Amniotic stem cell (primary cell): ENCODE measurements at places on chromosomes 3 and 15.

- no peak for DNase-seq
Observed at GRCh38 chr3:152271501-152272236, 2.9 kb downstream of the MBNL1 start.

GRCh38 chr15:32898414-32898813, 180.6 kb downstream of the GREM1 start:
- no peak for DNase-seq

- peak; percentile 80 for DNase-seq
Observed at GRCh38 chr3:72591522-72592421, 256.5 kb downstream of the SHQ1 start.

DNA sequence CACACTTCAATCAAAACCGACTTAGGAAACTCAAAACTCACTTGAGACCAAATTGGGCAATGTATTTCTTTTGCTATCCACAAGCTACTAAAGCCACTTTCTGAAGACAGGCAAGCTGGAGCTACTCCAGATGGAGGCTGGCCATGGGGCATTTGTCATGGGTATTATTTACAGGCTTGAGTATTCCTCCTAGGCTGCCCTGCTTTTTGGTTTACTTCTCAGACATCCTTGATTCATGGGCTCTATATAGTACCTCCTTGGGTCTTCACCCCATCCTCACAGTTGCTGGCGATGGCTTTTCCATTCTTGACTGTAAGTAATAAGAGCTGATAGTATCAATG, 18.6 kb upstream of the SYNM start:
- DNase-seq, result no peak

DNA sequence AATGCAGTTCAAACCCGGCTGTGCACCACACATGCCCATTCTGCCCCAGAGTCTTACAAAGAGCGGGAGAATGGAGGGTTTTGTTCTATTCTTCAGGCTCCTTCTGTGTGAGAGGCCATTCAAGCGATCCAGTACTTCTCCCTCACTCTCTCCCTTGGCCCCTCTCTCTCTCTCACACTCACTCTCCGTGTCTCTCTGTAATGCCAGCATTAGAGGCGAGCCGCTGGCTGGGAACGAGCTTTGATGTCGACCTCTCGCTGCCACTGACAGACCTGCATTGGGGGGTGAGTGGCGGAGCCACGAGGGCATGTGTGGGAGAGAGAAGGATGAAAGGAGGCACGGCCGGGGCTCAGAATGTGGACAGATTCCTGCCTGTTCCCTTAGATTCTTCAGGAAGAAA, 231.7 kb upstream of the ARRDC4 start:
- no peak for DNase-seq

DNA sequence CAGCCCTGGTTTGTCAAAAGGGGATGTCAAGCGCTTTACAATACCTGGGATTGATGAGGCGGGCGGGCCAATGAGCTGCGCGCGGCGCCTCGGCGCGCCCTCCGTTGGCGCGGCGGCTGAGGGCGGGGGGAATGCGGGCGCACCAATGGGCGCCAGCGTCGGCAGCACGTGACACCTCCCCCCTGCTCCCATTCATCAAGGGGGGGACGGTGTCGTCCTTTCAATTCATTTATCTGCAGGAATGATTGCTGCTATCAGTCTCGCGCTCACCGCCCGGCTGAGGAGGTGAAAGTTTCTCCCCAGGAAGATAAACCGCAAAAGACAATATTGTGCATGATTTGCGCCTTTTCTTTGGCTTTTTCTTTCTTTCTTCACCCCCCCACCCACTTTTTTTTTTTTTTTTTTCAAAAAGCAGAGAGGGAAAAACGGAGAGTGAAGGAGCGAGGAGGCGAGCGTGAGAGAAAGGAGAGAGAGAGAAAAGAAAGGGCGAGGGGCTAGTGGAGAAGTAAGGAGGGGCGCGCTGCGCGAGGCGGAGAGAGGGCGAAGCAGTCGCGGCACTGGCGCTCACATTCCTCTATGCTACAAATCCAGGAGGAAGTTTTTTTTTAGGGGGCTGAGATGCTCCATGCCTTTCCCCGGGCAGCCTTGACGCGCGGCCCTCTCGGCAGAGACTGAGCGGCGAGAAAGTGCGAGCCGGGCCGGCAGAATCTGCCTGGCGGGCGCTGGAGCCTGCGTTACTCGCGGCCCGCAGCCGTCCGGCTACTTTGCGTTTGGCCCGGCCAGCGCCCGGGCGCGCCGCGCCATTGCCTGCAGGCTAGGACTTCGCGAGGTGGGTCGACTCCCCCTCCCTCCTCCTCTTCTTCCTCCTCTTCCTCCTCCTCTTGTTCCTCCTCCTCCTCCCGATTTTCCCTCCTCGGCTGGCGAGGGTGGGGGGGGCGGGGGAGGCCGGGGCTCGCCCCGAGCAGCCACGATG, at the start of gene ZIC1:
TSS of gene ZIC1 (plus strand) at position 223 of the 973 bp plus-strand sequence. CDS start at position 971, 748 bp downstream.
- no peak for DNase-seq

DNA sequence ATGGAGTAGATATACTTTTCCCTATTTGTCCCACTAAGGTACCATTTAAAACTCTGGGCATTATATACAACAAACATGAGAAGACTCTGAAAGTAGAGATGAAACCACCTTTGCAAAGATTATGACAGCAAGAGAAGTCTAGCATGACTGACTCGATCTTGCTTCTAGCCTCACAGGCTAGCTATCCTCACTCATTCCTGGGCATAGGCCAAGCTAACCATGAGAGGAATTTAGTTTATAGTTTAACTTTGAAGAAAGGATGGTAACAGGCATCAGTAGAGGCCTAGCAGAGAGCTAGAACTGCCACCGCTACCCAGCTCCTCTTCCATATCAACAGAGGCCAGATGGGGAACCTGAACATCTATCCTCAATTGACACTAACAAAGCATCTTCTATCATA, 63.5 kb upstream of the FSIP1 start:
- DNase-seq, result no peak

- DNase-seq, result no peak
Observed at GRCh38 chr15:66131831-66132230, 121.7 kb downstream of the MEGF11 start.

DNA sequence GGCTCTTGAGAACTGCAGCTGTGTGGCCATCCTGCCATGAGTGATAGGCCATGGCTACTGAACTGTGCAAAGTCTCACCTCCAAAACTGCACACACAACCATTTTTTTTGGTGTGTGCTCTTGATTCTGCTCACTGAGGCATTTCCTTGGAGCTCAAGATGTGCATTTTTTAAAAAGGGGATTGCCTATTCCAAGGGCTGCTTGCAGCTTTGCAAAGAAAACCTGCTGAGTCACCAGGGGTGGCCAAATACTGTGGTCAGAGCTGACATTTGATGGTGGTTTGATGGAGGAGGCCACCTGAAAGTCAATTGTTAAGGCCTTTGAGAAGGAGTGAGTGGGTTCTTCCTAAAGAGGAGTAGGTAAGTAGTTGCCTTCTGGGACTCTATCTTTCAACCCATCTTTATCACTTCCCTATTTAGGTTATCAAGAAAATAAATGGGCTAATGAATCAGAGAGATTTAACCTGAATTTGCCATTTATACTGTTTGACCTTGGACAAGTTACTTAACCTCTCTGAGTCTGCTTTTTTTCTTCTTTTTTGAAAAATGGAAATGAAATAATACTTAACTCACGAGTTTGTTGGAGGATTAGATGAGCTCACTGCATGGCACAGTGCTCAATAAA, 87.9 kb downstream of the CHST2 start:
- DNase-seq, result peak; percentile 22

DNA sequence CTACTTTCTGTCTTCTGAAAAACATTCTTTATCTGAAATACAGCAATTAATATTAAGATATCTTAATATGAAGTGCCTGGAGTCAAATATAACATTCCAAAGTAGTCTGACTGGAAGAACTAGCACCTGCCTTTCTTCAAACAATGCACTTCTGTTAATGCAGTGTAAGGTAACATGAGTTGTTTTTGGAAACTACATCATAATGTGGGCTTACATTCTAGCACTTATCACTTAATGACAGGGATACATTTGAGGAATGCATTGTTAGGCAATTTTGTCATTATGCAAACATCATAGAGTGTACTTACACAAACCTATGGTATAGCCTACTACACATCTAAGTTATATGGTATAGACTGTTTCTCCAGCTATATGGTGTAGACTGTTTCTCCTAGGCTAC, 49.2 kb downstream of the SLC15A2 start:
- no peak for DNase-seq

DNA sequence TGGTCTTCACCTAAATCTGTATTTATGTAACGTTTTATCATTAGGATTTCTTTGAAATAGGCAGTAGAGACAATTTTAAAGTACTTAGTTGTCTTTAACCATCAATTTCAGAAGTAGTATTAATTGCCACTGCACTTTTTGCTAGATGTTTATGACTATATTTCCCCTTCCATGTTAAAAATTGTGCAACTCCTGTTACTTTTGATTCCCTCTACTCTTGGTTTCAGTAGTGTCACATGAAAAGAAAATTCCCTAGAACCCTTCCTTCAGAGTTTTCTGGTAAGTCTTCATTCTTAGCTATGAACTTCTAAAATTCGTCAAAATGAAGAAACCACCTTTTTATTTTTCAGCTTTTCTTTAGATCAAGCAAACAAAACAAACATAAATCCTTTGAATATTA, 7.1 kb downstream of the PIAS1 start:
- no peak for DNase-seq

DNA sequence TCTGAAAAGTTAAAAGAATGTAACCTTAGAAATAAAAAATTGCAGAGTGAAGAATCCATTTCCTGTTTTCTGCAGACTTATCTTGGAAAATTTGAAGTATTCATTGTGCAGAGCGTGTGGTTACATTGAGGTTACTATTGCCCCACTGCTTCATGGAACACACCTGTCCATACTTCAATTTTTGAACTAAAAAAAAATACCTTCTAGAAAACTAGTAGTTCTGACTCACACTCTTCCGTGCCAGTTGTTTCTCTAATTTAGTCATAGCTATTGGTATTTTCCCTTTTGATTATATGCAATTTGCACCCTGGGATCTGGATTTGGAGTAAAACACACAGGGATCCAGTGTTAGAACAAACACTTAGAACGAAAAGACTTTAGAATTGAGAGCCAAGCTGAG, 111.8 kb upstream of the LYSMD4 start:
- no peak for DNase-seq

GRCh38 chr3:146246526-146246925, 4.4 kb downstream of the PLSCR4 start:
- DNase-seq, result no peak
